Stimulated activated naive CD4-positive, alpha-beta T cell (primary cell): ENCODE measurements at places on chromosomes 1 and 21.

DNA sequence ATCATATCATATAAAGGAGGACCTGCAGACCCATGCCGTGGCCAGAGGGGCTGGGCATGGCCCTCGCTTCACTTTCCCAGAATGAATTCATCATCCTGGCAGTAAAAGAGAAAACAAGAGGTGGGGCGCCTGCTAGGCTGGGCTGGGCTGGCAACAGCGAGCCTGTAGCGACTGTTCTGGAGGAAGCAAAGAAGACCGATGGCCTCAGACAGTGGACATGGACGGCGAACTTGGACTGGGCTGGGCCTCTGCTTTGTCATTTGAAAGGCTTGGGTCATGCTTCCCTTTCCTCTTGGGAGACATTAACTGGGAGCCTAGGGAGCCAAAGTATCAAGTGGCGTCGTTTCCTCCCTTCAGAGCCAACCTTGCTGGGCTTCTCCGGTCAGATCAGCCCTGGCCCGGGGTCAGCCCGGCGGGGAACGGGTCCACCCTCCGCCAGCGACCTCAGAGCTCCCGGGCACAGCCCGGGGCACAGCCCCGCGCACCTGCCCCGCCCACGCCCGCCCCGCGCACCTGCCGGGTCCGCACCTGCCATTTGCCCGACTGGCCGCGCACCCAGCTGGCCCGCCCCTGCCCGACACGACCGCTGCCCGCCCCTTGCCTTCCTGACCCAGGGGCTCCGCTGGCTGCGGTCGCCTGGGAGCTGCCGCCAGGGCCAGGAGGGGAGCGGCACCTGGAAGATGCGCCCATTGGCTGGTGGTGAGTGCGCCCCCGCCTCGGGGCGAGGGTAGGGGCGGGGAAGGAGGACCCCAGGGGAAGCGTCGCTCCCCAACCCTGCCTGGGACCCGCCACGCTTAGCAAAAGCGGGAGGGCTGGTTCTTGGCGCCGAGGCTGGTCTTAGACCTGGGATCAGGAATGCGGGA is at the start of gene FAM3B:
Gene FAM3B, plus strand, starts transcription at position 602 of the 863 bp plus-strand sequence. Its CDS starts 79 bp downstream, at position 681.
- DNase-seq, result no peak

- DNase-seq, result no peak
Observed at GRCh38 chr1:15454256-15454655, 2.3 kb upstream of the CELA2A start.

DNA sequence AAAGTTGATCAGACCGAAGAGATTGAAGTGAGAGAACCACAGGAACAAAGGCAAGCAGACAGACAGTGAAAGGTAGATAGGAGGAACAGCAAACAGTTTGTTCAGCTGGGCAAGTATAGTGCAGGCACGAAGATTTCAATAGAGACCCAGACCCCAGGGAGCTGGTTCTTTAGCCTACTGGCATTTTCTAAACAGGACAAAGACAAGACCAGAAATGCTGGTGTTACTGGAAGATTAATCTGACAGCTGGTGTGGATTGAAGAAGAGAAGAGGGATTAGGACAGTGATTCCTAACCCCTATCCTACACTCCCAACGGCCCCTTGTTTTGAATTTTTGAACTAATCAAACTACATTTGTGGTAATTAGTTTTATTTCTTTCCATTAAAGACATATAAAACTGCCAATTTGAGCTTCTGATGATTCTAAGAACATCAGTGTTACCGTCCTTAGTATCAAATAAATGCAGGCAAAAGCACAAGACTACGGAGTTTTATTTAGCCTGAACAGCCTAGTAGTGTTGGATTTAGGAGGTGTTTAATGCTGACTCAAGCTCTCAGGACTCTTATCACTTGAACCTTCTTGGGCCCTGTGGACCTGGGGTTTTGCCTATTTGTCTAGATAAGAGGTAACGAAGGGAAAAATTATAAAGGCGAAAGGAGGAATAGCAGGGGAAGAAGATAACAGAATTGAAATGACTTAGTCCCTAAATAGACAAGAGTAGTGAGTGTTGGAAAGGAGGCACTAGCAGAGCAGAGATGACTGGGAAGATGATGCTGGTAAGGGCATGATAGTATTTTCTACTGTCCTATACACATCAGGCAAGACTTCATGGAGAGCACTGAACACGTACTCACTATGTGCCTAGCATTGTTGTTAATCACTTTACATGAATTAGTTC is 2.0 kb downstream of the NPL start:
- no peak for DNase-seq

DNA sequence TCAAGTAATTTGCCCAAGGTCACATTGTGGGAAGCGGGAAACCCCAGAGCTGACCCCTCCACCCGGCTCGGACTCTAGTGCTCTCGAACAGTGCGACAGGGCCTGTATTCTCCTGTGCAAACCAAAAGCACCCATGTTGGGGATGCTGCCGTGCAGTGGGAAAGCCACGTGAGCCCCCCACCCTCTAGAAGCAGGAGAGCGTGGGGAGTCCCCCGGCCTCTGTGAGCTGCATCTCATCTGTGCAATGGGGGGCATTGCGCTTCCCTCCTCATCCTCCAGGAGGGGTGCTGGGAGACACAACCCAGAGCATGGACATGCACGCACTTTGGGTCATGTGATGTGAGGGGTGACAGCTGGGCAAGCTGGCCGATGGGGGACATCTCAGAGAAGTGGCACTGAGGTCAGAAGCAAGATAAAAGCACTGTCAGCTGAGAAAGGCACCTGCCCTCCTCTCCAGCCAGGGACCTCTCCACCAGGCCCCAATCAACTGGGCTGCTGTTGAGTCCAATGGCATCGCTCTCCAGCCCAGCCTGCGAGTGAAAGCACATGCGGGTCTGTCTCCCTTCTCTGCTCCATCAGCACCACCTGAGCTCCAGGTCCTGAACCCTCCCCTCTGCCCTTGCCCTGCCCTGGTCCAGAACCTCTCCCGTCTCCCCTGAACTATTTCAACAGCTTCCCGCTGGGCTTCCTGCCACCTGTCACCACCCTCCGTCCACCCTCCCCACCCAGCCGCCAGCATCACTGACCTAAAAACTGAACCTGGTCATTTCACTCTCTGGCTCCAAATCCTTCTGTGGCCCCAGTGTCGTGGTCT is 76.4 kb upstream of the IFFO2 start:
- DNase-seq, result no peak
